ENCODE measurements at places on chromosomes 12 and 14.

DNA sequence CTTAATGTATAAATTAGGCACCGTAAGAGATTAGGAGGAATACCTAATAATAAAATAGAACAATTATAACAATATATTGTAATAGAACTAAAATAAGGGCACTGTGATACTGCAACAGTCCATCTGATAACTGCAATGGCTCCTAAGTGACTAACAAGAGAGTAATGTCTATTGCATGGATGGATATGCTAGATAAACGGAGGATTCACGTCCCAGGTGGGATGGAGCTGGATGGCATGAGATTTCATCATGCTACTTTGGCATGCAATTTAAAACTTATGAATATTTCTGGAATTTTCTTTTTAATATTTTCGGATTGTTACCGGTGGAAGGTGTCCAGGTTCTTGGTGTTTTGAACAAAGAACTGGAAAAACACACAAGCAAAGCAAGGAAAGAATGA is 2.2 kb upstream of the TMEM19 start:
- DNase-seq, result no peak

DNA sequence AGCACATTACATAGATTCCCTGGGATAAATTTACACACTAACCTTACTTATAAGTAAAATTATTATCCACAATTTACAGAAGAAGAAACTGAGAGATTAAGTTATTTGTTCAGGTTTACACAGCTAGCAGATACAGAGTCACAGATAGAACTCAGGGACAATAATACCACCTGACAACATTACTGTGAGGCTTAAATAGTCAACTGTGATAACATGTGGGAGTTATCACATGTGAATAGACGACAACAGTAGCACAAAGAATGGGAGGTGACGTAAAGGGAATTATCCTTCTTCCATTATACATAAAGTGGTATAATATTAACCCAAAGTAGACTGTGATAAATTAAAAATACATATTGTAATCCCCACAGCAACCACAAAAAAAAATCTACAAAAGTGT is 6.2 kb upstream of the SPIC start:
- DNase-seq, result no peak

- no peak for DNase-seq
These were observed 56.4 kb downstream of the MON2 start for GRCh38 chr12:62522984-62523383.

GRCh38 chr14:68741477-68741791 is 51.4 kb downstream of the ZFP36L1 start:
- no peak for DNase-seq

DNA sequence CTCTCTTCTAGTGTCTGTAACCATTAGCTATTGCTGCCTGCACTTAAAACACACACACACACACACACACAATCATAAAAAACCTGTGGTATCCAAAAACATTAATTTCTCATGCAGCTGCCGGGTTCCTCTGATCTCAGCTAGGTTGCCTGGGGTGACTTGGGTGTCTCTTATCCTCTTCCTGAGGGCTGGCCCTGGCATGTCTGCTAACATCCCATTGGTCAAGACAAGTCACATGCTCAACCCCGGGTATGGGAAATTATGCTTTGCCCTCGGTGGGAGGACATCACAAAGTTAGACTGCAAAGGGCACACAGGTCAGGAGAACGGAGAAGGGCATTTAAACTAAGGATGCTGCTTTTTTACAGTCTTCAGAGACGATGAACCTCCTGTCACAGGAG is 55.7 kb downstream of the TRPV4 start:
- no peak for DNase-seq

DNA sequence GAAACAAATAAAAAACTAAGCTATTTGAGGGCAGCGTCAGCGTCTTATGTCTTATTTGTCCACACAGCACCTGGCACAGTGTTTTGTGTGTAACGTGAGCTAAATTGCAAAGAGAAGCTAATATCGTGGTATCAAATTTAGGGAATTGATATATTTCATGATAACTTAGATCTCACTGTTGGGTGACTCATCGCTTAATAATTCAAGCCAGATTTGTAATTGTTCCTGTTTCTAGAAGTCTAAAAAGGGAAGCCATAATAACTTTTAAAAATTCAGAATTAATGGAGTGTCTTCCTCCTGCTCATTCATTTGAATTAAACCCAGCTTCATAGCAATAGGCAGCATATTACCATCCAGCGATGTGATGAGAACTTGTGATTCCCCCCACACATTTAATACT is 214.7 kb downstream of the PDZRN4 start:
- DNase-seq, result no peak

DNA sequence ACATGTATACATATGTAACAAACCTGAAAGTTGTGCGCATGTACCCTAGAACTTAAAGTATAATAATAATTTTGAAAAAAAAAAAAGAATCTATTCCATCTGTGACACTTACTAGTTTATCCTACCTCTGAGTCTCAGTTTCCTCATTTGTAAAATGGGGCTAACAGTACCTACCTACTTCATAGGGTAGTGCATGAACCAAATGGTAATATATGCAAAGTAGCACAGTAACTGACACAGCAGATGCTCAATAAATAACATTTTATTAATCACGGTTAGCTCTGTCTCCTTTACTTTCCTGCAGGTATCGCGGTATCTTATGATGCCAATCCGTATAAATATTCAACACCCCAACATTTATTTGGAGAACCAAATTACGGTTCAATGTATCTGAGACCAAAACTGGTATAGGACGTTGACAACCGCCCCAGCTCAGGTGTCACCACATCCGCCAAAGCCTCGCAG is 703 bp downstream of the TMED10 start:
- DNase-seq, result no peak

All from cerebellar cortex (tissue), 1 donor.